ENCODE measurements at places on chromosomes 11 and 22.

- no peak for DNase-seq
Measured at GRCh38 chr22:34842630-34843029, 223.3 kb upstream of the ISX start.

- no peak for DNase-seq
Measured at GRCh38 chr22:49328118-49328475, 499.6 kb downstream of the BRD1 start.

GRCh38 chr11:11588243-11588642, 33.6 kb downstream of the GALNT18 start:
- no peak for DNase-seq

DNA sequence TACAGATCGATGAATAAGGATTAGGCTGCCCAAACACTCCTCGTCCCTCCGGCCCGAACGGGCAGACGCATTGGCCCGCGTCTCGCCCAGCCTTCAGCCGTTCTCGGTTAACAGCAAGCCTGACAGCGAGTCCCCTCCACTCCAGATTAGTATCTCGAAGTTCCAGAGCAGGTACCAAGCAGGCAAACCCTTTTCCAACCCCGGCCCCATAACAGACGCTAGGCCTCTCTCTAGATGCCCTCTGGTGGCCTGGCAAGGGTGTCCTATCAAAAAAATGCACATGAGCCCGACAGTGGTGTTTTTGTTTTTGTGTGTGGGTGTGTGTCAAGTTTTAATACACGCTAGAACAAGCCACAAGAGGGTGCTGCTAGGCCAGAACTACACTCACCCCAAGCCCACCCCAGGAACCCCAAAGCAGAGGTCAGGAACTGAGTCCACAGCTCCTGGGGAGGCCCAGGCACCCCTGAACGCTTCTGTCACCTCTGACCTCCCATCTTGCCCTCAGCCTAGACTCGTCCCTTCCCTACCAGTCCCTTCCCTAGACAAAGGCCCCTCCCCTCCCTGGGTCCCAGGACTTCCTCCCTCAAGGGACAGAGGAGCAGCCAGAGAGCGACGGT, 658 bp upstream of the ARFGAP2 start:
- peak; percentile 46 for DNase-seq

- DNase-seq, result no peak
Measured at GRCh38 chr11:112004389-112004788, 20.8 kb upstream of the DLAT start.

DNA sequence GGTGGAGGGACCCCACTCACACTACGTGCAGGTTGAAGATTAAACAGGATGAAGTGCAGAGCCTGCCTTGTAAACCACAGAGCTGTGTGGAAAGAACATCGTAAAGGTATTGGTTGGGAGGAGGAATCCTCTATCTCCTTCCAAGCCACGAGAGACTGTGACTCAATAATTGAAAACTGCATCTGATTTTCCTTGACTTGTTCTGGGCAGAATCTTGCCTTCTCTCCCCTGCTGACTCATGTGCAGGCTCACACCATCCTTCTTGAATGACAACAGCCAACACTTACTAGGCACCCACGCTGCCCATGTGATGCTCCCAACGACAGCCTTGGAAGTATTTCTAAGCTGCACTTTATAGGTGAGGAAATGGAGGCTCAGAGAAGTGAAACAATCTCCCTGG, 563.0 kb downstream of the MIAT start:
- no peak for DNase-seq

DNA sequence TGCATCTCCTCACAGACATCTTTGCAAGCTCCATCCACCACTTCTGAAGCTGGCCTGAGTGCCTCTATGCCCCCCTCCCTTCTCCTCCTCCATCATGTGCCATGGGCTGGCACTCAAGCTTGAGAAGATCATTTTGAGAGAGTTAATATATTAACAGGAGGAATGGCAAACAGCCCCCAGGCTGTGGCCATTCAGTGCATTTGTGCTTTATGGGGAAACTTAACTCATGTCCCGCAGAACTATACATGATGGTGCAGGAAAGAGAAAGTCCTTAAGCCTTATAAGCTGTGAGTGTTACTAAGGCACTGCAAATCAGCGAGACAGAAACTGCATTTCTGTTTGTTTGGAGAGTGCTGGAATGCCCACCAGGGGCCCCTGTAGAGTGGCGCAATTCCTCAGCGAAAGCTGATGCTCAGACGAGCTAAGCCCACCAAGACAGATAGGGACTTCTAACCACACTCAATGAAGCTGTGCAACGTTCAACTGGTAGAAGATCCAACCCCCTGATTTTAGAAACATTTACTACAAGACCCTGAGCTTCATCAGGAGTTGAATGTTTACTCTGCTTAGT, 26.8 kb upstream of the PHLDA2 start:
- DNase-seq, result no peak

GRCh38 chr11:75291741-75292140, 51.2 kb downstream of the TPBGL start:
- DNase-seq, result no peak

GRCh38 chr11:1235306-1235900, 12.5 kb downstream of the MUC5B start:
- no peak for DNase-seq

- no peak for DNase-seq
Measured at GRCh38 chr22:28245579-28246224, 326.6 kb upstream of the PITPNB start.

GRCh38 chr11:71477641-71478527, 24.9 kb downstream of the NADSYN1 start:
- no peak for DNase-seq

DNA sequence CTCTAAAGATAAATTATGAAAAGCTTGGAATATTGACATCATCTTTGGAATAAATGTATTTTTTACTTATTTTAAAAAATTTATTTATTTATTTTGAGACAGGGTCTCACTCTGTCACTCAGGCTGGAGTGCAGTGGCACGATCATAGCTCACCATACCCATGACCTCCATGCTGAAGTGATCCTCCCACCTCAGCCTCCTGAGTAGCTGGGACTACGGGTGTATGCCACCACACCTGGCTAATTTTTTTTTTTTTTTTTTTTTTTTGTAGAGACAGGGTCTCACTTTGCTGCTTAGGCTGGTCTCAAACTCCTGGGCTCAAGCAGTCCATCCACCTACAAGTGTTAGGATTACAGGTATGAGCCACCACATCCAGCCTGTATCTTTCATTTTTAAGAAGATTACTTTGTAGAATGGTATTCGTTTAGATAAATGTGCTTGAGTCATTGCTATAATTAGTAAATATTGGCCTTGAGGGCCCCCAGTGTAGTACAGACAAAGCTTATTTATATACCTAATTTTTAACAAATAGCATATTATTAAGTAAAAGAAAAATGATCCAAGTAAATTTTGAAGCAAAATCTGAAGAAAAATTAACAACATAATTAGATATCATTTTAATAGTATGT, 8.5 kb downstream of the SWAP70 start:
- DNase-seq, result no peak

DNA sequence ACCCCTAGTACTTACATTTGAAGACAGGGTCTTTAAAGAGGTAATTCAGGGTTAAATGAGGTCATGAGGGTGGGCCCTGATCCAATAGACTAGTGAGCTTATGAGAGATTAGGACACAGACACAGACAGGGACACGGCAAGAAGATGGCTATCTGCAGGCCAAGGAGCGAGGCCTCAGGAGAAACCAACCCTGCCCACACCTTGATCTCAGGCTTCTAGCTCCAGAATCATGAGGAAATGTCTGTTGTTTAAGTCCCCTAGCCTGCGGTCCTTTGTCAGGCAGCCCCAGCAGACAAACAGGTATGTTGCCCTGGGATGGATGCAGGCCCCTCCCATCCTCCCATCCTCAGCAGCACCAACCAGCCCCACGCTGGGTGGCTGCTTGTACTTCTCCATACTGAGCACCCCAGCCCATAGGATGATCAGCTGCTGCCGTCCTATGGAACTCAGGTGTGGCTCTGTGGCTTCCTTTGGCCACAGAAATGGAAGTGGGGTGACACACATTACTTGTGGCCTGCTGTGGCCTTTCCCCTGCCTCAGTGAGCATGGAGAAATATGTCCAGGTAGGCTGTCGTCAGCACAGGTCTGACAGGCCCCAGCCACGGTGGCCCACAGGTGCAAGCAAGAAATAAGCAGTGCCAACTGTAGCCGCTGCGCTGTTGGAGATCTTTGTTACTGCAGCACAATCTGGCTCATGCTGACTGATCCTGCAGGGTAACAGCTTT, 7.9 kb downstream of the GNB1L start:
- no peak for DNase-seq
